ENCODE measurements at places on chromosomes 7 and 10.

GRCh38 chr7:69739931-69740431 is 141.7 kb downstream of the AUTS2 start:
- peak overlapping the region; percentile 93 for H3K27ac ChIP-seq
- peaks cover 1% of the 10 kb centered on the region for H3K27me3 ChIP-seq
- peak overlapping the region; percentile 70 for H3K4me3 ChIP-seq

DNA sequence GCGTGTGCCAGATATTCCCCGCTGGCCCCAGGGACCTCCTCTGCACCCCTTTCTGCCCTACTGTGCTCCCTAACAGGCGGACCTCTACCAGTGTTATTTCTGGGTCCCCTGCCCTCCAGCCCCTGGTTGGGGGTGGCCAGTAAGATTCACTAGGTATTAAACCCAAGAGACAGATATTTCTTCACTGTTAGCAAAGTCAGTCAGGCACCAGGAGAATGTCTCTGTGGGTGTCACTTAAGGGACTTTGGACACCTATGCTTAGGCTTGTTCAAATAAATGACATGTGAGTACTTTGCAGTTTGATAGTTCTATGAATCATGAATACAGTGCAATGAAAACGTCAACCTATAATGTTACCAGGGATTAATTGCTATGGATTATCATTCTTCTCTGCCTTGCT is 234.3 kb upstream of the IGFBP3 start:
- peaks cover 4% of the 10 kb centered on the region for H3K4me1 ChIP-seq
- H3K27ac ChIP-seq = no peak overlapping the region
- no peak overlapping the region for H3K4me3 ChIP-seq
- H3K36me3 ChIP-seq = no peaks in the 10 kb centered on the region
- DNase-seq = no peak

DNA sequence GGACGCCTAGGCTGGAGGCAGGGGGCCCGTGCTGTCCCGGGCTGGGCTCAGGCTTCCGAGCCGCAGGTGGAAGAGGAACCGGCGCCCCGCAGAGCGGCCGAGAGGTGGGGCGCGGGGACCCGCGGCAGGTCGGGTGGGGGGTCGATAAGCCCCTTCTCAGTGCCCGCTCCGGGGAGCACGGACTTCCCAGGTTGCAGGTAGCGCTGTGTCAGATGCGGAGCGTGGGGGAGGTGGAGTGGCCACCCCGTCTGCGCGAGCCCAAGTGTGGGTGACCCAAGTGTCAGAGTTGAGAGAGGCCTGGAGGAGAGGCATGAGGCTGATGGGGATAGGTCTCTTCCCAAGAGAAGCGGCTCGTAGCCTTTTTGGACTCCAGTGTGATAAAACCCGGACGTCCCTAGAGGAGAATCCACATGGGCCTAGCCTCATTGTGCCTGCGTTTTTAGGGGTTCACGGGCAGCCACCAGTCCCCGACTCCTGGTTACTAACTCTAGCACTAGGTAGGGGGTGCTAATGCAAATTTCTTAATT is 580 bp downstream of the EEPD1 start:
- no peaks in the 10 kb centered on the region for H3K36me3 ChIP-seq
- H3K4me1 ChIP-seq = peaks cover 30% of the 10 kb centered on the region
- peak overlapping the region; percentile 69 for H3K27ac ChIP-seq
- no peak for DNase-seq

DNA sequence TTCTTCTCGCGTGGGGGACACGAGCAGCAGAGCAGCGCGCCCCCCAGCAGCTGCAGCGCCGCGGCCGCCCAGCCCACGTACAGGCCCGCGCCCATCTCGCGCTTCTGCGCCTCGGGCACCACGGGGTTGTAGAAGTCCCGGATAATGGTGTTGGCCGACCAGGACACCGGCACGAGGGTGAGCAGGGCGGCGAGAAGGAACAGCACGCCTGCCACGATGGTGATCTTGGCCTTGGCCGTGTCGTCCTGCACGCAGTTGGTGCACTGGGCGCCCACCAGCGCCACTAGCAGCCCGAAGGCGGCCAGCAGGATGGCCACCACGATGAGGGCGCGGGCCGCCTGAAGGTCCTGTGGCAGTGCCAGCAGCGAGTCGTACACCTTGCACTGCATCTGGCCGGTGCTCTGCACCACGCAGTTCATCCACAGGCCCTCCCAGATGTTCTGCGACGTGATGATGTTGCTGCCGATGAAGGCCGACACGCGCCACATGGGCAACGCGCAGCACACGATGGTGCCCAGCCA is 529 bp downstream of the CLDN3 start:
- no peaks in the 10 kb centered on the region for H3K4me1 ChIP-seq
- H3K27me3 ChIP-seq = peaks cover 11% of the 10 kb centered on the region
- no peak for DNase-seq
- peaks cover 5% of the 10 kb centered on the region for H3K36me3 ChIP-seq
